ENCODE measurements at places on chromosomes 5 and 9.

GRCh38 chr5:150034662-150035061, 34.1 kb downstream of the HMGXB3 start:
- DNase-seq: no peak

DNA sequence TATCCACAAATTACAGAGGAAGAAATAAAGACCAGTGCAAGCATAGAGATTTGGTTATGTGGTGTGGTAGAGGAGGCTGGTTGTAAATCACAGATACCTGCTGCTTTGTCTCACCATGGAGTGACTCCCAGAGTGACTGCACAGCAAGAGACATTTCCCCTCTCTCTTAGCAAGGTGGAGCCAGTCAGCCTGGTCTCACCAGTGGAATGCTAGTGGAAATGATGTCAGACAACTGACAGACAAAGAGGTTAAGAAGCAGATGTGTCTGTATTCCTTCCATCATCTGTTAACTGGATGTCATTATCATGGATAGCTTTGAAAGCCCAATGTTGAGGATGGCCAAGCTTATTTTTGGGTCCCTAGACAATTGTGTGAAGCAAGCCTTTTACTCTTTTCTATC, 509.4 kb upstream of the SEMA6A start:
- no peak for DNase-seq

GRCh38 chr5:8436924-8437323, 568.0 kb downstream of the MTRR start:
- DNase-seq: no peak

- no peak for DNase-seq
Measured at GRCh38 chr9:129886226-129887174, 51.2 kb downstream of the USP20 start.

DNA sequence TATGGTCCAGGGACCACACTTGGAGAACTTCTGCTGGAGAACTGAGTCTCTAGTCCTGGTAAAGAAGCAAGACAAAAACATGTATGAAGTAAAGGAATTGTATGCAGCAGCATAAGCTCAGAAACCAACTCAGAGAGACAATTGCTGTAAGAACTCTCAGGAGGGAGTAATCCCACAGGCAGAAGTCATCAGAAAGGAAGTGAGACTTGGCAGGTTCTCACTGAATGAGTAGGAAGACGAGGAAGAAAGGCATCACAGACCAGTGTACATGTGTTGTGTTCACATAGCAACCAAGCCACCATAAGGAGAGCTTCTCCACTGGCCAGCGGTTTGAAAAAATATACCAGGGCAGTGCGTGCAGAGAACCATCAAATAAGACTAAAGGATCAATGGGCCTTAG, 57.9 kb upstream of the FST start:
- no peak for DNase-seq

- no peak for DNase-seq
Measured at GRCh38 chr5:51227963-51228470, 155.2 kb upstream of the ISL1 start.

Measured in stimulated activated CD4-positive, alpha-beta T cell treated with anti-CD3 and anti-CD28 coated beads, Interleukin-15, amount 100 ng/mL, for 48 hours (primary cell).